ENCODE measurements at places on chromosomes 12 and 14. TPM values are rescaled to one million over a fixed set of nuclear protein-coding genes. Genes with fewer than 3 reads are reported as not detected.
A peak's percentile ranks its signal among the peaks of the same experiment; 100 is the strongest.

GRCh38 chr14:74475678-74476077 is 17.4 kb downstream of the NPC2 start:
- H3K36me3 ChIP-seq, result peaks cover 6% of the 10 kb centered on the region
- DNase-seq, result no peak
- no peaks in the 10 kb centered on the region for H3K4me1 ChIP-seq
- H3K4me3 ChIP-seq, result no peak overlapping the region
- H3K27me3 ChIP-seq, result no peaks in the 10 kb centered on the region
- no peak overlapping the region for H3K27ac ChIP-seq

The TROAP gene
- polyA plus RNA-seq, result 1.3 TPM

The EIF2B2 gene
- polyA plus RNA-seq, result 50.8 TPM

DNA sequence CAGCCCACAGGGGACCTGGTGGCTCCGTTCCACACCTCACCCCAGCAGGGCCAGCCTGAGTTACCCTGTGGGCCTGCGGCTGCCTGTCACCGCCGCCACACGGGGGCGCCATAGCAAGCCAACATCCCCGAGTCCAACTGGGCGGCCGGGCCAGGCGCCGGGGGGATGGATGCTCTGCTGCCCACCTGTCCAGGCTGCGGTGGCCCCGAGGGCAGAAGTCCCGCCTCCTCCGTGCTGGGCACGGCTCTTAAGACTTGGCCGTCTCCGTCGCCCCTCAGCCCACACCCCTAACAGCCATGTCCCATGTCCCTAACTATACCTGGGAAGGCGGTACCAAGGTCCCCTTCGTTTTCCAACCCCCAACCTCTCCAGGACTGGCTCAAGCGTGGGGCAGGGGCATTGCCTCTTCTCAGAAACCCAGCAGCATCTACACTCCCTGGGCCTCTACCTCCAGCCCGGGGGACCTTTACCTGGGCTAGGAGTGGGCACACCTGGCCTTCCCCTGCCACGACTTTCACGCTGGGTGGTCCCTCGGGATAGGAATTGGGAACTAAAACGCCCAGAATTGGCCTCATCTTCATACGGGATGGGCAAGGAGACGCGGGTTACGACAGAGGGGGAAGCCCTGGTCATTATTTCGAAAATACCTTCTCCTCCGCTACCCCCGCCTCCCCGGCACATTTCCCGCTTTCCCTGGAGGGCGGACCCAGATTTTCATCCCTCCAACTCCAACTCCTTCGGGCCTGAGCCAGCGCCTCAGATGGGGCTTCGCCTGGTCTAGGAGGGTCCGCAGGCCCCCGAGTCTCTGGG is 1.1 kb upstream of the CYP46A1 start:
- peaks cover 30% of the 10 kb centered on the region for H3K27me3 ChIP-seq
- peaks cover 7% of the 10 kb centered on the region for H3K4me1 ChIP-seq
- H3K36me3 ChIP-seq, result no peaks in the 10 kb centered on the region
- DNase-seq, result peak; percentile 72
- H3K4me3 ChIP-seq, result peak overlapping the region; percentile 73
- peak overlapping the region; percentile 77 for H3K27ac ChIP-seq

- no peaks in the 10 kb centered on the region for H3K27me3 ChIP-seq
- H3K27ac ChIP-seq, result no peak overlapping the region
- H3K4me1 ChIP-seq, result no peaks in the 10 kb centered on the region
Measured at GRCh38 chr14:93914278-93914677, 12.9 kb upstream of the FAM181A start.

GRCh38 chr14:100131181-100131580 is 28.3 kb downstream of the DEGS2 start:
- no peaks in the 10 kb centered on the region for H3K36me3 ChIP-seq
- no peak for DNase-seq
- H3K27ac ChIP-seq, result no peak overlapping the region
- H3K27me3 ChIP-seq, result no peaks in the 10 kb centered on the region

The REP15 gene
- 58.8 TPM for polyA plus RNA-seq

- no peak overlapping the region for H3K4me3 ChIP-seq
- H3K27me3 ChIP-seq, result no peaks in the 10 kb centered on the region
Measured at GRCh38 chr12:29067430-29067829, 81.6 kb upstream of the FAR2 start.

The GLT8D2 gene
- polyA plus RNA-seq, result 5.2 TPM

GRCh38 chr12:42410340-42410739 is 84.4 kb downstream of the PPHLN1 start:
- H3K4me1 ChIP-seq, result peaks cover 3% of the 10 kb centered on the region
- no peak overlapping the region for H3K27ac ChIP-seq
- peaks cover 11% of the 10 kb centered on the region for H3K36me3 ChIP-seq
- H3K27me3 ChIP-seq, result no peaks in the 10 kb centered on the region

DNA sequence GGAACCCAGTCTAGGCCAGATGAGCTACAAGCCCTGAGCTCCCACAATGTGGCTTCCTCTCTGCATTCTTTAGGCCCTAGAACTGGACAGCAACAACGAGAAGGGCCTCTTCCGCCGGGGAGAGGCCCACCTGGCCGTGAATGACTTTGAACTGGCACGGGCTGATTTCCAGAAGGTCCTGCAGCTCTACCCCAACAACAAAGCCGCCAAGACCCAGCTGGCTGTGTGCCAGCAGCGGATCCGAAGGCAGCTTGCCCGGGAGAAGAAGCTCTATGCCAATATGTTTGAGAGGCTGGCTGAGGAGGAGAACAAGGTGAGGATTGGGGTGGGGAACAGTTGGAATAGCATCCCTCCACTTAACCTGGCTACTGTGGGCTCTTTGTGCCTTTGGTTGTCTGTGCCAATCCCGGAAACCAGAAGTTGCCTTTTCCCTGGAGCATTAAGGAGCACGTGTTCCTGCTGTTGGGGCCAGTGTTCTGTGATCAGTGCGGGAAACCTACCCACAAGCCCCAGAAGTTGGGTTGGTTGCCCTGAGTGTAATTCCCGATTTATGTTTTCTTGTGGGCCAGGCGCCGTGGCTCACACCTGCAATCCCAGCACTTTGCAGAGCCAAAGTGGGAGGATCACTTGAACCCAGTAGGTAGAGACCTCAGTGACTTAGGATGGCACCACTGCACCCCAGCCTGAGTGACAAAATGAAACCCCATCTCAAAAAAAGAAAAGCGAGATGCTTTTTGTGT is 6.4 kb downstream of the FKBP4 start:
- H3K36me3 ChIP-seq, result peaks cover 22% of the 10 kb centered on the region
- H3K4me3 ChIP-seq, result no peak overlapping the region
- no peaks in the 10 kb centered on the region for H3K27me3 ChIP-seq

- no peak overlapping the region for H3K4me3 ChIP-seq
- DNase-seq, result no peak
- H3K27me3 ChIP-seq, result peaks cover 3% of the 10 kb centered on the region
- no peak overlapping the region for H3K27ac ChIP-seq
- no peaks in the 10 kb centered on the region for H3K4me1 ChIP-seq
Measured at GRCh38 chr12:52123487-52124186, 44.1 kb downstream of the SMIM41 start.

The PIGH gene
- 23.2 TPM for polyA plus RNA-seq

GRCh38 chr14:75343911-75344310 is 65.3 kb downstream of the FOS start:
- DNase-seq, result no peak
- H3K36me3 ChIP-seq, result no peaks in the 10 kb centered on the region
- no peaks in the 10 kb centered on the region for H3K27me3 ChIP-seq
- no peak overlapping the region for H3K27ac ChIP-seq

The AMDHD1 gene
- polyA plus RNA-seq, result 0.89 TPM

The KCNJ8 gene
- polyA plus RNA-seq, result 5.6 TPM

DNA sequence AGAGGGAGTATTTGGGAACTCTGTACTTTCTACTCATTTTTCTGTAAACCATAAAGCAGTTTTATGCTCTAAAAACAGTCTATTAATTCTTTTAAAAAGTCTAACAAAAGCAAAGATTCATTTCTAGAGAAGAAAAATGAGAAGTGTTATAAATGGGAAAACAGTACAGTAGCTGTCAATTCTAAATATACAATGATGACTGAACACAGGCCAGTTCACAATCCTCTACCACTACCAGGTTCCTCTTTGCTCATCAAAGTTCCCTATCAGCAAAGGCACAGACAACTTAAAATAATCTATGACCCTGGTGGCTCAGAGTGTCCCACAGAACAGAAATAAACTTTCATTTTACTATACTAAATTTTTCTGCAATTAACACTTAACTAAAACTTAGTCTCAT is 12.5 kb downstream of the NAA25 start:
- no peaks in the 10 kb centered on the region for H3K27me3 ChIP-seq
- peak overlapping the region; percentile 21 for H3K27ac ChIP-seq
- DNase-seq, result no peak
- H3K36me3 ChIP-seq, result peaks cover 11% of the 10 kb centered on the region

The PAH gene
- not detected for polyA plus RNA-seq

DNA sequence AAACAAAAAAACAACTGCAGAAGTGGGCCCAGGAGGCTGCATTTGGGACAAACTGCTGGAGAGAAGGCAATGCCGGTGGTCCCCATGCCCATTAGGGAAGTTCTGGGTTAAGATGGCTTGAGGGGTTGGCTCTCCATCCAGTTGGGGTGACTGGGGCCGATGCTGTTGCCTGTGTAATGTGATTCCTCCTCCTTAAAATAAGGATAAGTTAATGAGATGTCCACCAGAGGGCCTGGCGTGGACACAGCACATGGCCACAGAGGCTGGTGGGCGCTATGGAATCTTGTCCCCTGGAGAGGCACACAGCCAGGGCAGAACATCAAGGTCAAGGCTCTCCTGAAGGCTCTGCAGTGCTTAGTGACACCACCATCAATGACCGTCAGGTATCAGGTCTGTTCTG is 1.0 kb upstream of the TESC start:
- no peak for DNase-seq
- H3K36me3 ChIP-seq, result no peaks in the 10 kb centered on the region
- peaks cover 18% of the 10 kb centered on the region for H3K27me3 ChIP-seq
- no peak overlapping the region for H3K27ac ChIP-seq
- no peaks in the 10 kb centered on the region for H3K4me1 ChIP-seq

The PKP2 gene
- 34.7 TPM for polyA plus RNA-seq

The FIGNL2 gene
- not detected for polyA plus RNA-seq

The KRT6C gene
- polyA plus RNA-seq, result not detected

The FAM161B gene
- 5.1 TPM for polyA plus RNA-seq

GRCh38 chr14:30214461-30215090 is 286.9 kb upstream of the PRKD1 start:
- no peaks in the 10 kb centered on the region for H3K27me3 ChIP-seq
- no peak overlapping the region for H3K4me3 ChIP-seq
- no peaks in the 10 kb centered on the region for H3K36me3 ChIP-seq
- no peak overlapping the region for H3K27ac ChIP-seq

The STYX gene
- polyA plus RNA-seq, result 6.5 TPM

DNA sequence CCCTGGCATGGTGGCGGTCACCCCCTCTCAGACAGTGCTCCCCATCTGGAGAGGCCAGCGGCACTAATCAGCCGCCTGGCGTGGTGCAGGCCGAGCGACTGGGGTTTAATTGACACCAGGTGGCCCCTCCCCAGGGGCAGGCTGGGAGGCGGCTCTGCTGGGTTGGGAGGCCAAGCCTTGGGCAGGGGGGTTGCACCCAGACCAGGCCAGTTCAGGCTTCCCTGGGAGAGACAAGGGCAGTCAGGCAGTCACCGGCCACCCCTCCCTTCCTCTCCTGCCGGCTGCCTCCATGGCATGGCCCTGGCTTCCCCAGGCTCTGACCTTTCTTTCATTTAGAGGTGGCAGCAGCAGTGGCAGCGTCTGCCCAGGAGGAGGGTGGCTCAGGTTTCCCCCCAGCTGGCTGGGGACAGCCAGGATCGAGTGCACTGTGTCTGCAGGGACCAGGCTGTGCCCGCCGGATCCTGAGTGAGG is 78.1 kb upstream of the NOS1 start:
- H3K36me3 ChIP-seq, result no peaks in the 10 kb centered on the region
- H3K4me3 ChIP-seq, result no peak overlapping the region
- H3K4me1 ChIP-seq, result no peaks in the 10 kb centered on the region
- H3K27me3 ChIP-seq, result no peaks in the 10 kb centered on the region
- DNase-seq, result no peak

The GPRC5D gene
- not detected for polyA plus RNA-seq

DNA sequence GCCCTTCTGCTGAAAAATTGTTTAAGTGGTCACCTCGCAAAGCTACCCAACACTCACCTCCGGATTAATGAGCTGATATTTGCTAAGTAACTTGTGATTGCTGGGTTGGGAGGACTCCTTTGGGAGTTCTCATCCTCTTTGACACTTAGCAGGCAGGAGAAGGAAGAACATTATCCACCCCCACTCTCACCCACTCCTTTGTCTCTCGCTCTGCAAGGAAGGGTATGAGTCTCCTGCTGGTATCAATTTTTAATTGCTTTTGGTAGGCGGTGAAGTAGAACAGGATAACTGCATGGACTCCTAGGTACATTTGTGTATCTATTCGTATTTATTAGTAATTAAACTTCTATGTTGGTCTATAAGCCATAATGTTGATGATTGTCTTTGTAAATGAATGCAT is 6.9 kb upstream of the ABHD12B start:
- H3K27me3 ChIP-seq, result peaks cover 5% of the 10 kb centered on the region
- DNase-seq, result no peak
- no peak overlapping the region for H3K4me3 ChIP-seq
- H3K27ac ChIP-seq, result no peak overlapping the region
- H3K4me1 ChIP-seq, result no peaks in the 10 kb centered on the region
- no peaks in the 10 kb centered on the region for H3K36me3 ChIP-seq

- H3K27ac ChIP-seq, result no peak overlapping the region
- no peaks in the 10 kb centered on the region for H3K36me3 ChIP-seq
- peak overlapping the region; percentile 32 for H3K4me3 ChIP-seq
- no peaks in the 10 kb centered on the region for H3K4me1 ChIP-seq
- no peak for DNase-seq
Measured at GRCh38 chr12:21941506-21942376, 515 bp upstream of the ABCC9 start.

DNA sequence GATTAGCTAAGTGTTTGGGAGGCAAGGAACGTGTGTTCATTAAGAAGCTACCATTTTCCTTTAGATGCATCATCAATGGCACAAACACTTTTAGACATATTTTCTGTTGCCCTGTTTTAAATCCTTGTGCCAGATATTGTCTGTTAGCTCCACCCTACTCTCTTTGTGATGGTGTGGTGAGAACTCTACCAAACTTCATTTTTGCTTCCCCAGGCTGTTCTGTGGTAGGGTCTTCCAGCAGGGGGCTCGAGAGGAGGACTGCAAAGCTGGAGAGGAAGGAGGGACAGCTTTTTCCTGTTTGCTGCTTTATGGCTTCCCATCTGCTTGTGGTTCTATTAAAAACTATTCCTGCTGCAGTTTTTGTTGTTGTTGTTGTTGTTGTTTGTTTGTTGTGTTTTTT is 23.8 kb upstream of the STRAP start:
- no peak overlapping the region for H3K27ac ChIP-seq
- no peaks in the 10 kb centered on the region for H3K36me3 ChIP-seq
- H3K27me3 ChIP-seq, result no peaks in the 10 kb centered on the region

The KRT73 gene
- 1.4 TPM for polyA plus RNA-seq

The INHBC gene
- polyA plus RNA-seq, result 0.03 TPM

The TCL1B gene
- polyA plus RNA-seq, result not detected

DNA sequence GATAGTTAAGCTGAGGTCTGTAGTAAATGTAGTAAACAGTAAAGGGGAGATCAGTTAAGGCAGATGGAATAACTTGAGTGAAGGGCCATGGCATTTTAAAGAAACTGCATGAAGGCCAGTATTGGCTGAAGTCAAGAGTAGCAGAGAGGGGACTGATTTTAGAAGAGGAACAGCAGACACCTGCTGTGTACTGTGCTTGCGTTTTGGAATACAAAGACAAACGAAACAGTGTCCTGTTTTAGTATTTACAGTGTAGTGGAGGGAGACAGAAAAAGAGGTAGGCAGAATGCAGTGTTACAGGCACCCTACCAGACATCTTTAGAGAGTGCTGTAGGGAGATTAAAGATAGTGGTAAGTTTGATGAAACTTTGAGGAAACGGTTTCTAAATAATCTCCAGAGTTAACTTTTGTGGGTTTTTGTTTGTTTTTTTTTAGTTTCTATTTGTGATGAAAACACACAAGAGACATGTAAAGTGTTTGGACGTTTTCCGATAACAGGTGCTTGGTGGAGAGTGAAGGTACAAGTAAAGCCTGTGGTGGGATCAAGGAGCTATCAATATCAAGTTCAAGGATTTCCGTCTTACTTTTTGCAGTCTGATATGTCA is 2.1 kb downstream of the HELB start:
- H3K4me1 ChIP-seq, result peaks cover 4% of the 10 kb centered on the region
- no peaks in the 10 kb centered on the region for H3K36me3 ChIP-seq
- no peak for DNase-seq
- H3K4me3 ChIP-seq, result no peak overlapping the region
- H3K27me3 ChIP-seq, result no peaks in the 10 kb centered on the region

Measured in small intestine (tissue), 16 donors.